GM23248 (cell line): ENCODE measurements at places on chromosomes 5 and 9. TPM values are rescaled to one million over a fixed set of nuclear protein-coding genes. Genes with fewer than 3 reads are reported as not detected.

Gene TMEM232
- polyA plus RNA-seq: 0.78 and 1.3 TPM in 2 replicates

Gene RECK
- 161 and 165 TPM in 2 replicates for polyA plus RNA-seq

Gene TSSK1B
- not detected in 2 replicates for polyA plus RNA-seq

DNA sequence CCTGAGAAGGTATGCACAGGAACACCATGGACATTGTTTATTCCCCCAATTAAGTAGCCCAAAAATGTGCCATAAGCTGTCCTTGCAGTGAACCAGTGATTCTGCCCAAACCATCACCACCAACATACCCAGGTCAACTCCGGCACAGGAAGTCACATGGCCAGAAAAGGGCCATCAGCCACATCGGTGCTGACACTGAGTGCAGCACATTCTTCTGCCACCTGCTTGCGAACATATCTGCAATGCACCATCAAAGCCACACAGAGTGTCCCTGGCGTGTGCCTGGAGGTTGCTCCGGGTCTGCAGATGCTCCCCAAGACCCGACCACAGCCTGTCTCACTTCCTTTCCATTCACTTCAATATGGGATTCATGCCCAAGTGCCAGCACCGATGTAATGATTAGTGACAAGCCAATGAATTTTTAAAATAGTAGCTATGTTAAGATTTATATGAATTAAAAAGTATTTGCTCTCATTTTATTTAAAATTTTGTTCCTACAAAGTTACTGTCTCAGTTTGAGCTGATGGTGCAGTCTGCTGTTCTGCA, 37.6 kb downstream of the SYK start:
- DNase-seq: no peak

- DNase-seq: peak; percentile 20
Measured at GRCh38 chr9:98368366-98369065, 113.1 kb upstream of the TBC1D2 start.

DNA sequence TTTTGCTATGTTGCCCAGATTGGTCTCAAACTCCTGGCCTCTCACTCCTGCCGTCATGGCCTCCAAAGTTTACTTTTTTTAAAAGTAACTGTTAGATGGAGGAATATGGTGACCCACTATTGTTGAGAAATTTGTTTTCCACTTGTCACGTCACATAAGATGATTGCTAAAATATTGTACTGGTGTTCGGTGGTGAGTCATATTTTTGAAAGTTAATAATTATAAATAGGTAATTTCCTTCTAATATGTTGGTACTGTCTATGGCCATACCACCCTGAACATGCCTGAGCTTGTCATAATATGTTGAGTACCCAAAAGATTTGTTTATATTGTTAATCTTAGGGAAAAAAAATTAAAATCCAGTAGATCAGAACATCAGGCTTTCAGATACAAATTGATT, 22.6 kb downstream of the RMI1 start:
- DNase-seq: no peak

- peak; percentile 77 for DNase-seq
Measured at GRCh38 chr5:115586525-115587146, 15.6 kb downstream of the TICAM2 start.
